ENCODE measurements at places on chromosomes 4 and X.

DNA sequence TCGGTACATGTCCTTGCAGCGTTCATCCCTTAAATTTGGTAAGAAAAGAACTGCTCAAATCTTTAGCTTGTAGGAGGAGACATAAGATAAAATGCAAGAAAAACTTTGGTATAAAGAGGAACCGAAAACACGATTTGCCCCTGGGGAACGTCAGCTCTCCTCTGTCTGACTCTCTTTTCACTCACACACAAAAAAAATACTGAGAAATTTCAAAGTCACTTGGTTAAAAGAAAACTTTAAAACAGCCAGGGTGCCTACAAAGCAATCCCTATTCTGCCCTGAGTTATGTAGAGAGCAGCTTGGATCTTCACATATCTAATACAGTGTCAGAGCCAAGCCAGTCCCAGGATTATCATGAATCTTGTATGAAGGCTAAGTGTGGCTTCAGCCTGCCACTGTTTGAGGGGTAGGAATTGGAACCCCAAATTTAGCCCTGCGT is 248.5 kb upstream of the CXXC4 start:
- no peak for DNase-seq

- peak; percentile 53 for DNase-seq
These were observed 478.0 kb downstream of the KCNIP4 start for GRCh38 chr4:21470535-21470934.

- DNase-seq: peak; percentile 46
These were observed 12.0 kb upstream of the RBBP7 start for GRCh38 chrX:16882169-16882568.

DNA sequence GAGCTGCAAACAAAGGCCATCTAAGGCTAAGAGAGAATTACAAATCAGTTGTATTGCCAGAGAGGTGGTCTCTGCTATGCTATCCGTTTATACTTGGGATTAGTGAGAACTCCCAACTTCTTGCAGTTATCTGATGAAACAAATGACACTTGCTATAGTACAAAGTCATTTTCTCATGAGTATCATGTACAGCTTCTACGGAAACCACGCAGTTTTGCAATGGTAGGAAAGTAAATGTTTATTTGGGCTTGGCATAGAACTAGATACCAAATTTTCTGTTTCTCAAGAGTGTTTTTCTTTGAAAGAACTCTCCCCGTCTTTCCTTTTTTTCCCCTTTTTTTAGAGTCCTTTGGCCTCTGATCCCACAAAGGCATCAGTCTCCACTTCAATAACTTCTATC is 128.2 kb upstream of the ENPEP start:
- no peak for DNase-seq

- no peak for DNase-seq
These were observed 38.2 kb downstream of the WFS1 start for GRCh38 chr4:6307891-6308290.

GRCh38 chrX:19403696-19404095 is 60.0 kb downstream of the PDHA1 start:
- no peak for DNase-seq
